Activated gamma-delta T cell (primary cell): ENCODE measurements at places on chromosomes 3 and 15.

DNA sequence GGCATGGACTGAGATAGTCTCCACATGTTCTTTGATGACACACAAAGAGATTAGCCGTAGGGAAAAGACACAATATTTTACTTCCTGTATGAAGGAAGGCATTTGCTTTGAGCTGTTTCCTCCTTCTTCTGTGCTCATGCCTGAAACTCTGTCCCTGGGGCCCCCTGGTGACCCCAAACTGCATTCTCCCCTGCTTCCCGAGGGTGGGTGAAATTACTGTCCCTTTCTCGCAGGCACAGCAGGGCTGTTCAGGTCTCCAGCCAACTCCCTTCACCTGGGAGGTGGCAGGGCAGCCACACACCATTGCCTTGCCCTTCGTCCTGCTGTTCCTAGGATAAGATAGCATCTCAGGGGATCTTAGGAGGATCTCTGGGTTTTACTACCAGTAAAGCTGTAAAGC is 79.2 kb downstream of the GABRG3 start:
- DNase-seq, result no peak

GRCh38 chr3:70065696-70066253 is 66.2 kb downstream of the SAMMSON start:
- no peak for DNase-seq

DNA sequence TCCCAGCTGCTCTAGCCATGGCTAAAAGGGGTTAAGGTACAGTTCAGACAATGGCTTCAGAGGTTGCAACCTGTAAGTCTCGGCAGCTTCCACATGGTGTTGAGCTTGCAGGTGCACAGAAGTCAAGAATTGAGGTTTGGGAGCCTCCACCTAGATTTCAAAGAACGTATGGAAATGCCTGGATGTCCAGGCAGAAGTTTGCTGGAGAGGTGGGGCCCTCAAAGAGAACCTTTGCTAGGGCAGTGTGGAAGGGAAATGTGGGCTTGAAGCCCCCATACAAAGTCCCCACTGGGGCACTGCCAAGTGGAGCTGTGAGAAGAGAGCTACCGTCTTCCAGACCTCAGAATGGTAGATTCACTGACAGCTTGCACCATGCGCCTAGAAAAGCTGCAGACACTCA is 73.7 kb downstream of the STT3B start:
- no peak for DNase-seq

DNA sequence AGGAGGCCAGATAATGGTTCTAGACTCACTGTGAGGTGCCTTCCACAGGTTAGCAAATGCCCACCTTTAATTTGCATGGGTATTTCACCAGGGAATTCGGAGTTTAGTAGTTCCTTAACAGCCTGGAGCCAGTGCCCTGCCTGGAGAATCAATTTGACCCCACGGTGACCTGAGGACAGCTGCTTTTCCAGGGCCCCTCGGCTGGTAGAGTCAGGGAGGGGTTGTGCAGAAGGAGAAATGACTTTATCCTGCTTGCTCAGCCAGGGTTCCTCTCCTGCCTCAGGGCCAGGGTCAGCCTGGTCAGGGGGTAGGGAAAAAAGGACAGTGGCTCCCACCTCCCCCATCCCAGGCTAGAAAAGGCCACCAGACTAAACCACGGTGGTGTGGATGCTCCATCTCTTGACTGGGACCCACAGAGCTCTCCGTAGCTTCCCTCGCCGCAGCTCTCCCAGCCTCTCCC is 12.0 kb downstream of the DLL4 start:
- DNase-seq, result no peak

DNA sequence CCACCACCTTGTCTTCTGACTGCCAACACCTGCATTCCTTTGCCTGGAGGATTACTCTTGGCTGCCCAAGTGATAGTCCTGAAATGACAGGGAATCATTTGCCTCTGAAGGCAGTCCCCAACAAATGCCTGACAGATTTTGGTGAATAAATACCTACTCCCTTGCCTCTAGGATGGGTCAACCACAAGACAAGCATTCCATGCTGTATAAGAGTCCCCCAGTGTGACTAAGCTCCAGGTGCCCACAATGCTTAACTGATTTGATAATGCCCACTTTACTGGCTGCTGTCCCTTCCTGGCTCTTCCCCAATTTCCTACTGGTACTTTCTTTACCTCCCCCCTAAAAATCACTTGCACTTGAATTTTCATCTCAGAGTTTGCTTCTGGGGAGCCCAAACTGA is 14.8 kb downstream of the THRB start:
- DNase-seq, result no peak

- DNase-seq, result no peak
Observed at GRCh38 chr3:196947136-196947859, 5.0 kb upstream of the NCBP2 start.

- DNase-seq, result no peak
Observed at GRCh38 chr3:11480663-11481298, 162.9 kb downstream of the VGLL4 start.

- no peak for DNase-seq
Observed at GRCh38 chr3:131193641-131194238, 167.1 kb downstream of the NEK11 start.

DNA sequence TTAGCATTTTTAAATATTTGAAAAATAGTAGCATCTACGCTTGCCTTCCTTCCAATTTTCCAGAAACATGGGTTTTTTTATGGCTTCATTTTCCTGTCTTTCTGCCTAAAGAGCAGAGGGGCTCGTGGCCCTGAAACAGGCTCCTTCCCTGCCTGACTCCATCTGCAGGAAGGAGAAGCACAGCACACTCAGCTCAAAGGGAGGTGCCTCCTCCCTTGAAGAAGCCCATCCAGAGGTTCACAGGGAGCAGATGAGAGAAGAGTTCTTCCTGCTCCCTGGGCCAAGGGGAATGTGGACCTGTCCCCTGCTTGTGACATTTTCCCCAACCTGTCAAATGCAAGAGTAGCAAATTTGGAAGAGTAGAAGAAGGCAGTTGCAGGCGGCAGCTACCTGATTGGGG is 55.8 kb downstream of the BBX start:
- DNase-seq, result no peak

DNA sequence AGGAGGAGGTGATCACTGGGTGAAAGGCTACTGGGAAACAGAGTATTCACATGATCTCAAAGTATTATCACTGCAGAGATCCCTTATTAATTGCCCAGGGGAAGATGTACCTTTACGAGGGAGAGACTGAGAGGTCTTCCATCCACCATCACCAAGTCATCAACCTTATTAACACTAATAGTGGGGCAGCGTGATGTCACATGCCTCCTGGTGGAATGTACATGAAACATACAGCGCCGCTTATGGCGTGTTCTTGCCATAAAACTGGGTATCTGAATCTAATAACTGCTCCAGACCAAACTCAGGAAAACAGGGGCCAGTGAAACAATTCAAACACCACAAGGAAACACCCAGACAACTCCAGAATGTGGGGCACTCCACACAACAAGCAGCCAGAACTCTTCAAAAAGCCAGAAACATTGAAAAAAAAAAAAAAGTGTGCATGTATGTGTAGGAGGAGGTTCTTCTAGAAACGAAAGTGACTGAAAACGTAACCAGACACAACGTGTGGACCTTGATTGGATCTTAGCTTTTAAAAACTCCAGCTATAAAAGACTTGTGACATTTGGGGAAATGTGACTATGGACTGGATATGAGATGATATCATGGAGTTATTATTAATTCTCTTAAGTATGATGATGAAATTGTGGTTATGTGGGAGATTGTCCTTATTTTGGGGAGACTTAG is 4.6 kb downstream of the STIMATE start:
- no peak for DNase-seq

DNA sequence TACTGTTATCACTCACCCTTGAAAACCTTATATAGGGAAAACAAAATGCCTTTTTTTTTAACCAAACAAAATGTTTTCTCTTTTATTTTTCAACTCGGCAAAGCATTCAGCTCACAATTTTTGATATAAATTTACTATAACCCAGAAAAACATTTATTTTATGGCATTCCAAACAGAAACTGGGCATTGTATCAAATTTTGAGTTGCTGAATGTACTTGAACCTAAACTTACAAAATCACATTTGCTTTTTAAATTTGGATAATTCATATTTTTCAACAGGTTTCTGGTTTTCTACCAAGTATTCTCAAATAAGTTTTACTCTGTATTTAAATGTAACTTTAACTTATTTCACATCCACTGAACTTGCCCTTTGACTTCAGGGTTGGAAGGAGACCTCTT is 405.6 kb downstream of the GRM7 start:
- DNase-seq, result no peak

DNA sequence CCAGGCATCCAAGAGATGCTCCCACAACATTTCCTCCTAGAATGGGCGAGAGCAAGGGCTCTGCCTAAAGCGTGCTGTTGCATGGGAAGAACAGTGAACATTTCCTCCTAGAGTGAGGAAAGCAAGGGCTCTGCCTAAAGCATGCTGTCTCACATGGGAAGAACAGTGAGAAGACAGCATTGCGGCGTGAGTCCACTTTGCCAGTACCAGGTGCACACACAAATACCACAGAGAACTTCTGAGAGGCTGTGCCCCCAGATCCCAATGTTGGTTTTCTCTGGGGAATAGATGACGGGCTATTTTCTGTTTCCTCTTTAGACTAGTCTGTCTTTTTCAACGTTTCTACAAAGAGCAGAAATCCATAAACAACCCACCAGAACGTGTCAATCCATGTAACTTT is 142.9 kb downstream of the LRRK1 start:
- no peak for DNase-seq

DNA sequence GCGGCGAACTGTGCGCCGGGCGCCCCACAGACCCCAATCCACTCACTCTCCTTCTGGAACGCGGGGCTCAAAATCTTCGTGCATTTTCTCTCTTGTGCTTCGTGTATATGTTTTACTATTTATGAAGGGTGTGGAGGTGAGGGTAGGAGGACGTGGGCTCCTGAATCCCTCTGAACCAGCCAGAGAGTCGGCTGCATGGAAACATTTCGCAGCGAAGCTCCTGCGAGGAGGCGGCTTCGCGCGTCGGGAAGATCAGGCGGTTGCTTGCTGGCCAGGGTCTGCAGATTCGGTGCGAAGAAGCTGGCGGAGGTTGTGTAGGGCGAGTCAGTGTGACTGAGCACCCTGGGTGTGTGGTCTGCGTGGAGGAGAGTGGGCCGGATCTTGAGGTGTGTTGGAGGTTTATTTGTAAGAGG is 1.1 kb downstream of the CNTN4 start:
- no peak for DNase-seq

- DNase-seq, result peak; percentile 18
Observed at GRCh38 chr15:73908030-73908821, 18.0 kb upstream of the LOXL1 start.

- no peak for DNase-seq
Observed at GRCh38 chr3:130700541-130700940, 46.1 kb downstream of the PIK3R4 start.

GRCh38 chr15:59654046-59654445 is 3.3 kb downstream of the GTF2A2 start:
- DNase-seq, result no peak

DNA sequence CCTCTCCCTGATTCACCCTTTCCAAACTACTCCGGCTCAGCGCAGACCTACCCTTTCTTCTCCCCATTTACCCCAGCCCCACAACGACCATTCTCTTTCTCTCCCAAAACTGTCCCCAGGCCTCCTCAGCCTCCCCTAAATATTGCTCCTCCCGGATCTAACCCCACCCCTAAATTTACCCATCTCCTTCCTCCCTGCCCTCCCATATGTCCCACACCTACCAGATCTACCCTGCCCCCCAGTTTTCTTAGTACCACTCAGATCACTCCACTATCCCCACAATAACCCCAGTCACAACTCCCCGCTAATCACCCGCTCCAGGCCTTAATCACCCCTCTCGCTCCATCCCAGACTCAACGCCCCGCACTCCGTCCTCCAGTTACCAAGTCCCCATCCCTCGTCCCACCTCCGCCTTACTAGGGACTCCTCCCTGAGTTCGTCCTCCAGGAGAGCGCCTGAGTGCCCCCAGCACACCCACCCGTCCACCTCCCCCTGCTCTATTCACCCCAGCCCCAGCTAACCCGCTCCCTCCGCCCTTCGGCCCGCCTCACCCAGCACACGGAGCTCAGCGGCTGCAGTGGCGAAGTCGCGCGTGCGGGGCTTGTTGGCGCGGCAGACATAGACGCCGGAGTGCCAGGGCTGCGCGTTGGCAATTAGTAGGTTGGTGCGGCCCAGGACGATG is 18.6 kb upstream of the IGDCC3 start:
- no peak for DNase-seq

DNA sequence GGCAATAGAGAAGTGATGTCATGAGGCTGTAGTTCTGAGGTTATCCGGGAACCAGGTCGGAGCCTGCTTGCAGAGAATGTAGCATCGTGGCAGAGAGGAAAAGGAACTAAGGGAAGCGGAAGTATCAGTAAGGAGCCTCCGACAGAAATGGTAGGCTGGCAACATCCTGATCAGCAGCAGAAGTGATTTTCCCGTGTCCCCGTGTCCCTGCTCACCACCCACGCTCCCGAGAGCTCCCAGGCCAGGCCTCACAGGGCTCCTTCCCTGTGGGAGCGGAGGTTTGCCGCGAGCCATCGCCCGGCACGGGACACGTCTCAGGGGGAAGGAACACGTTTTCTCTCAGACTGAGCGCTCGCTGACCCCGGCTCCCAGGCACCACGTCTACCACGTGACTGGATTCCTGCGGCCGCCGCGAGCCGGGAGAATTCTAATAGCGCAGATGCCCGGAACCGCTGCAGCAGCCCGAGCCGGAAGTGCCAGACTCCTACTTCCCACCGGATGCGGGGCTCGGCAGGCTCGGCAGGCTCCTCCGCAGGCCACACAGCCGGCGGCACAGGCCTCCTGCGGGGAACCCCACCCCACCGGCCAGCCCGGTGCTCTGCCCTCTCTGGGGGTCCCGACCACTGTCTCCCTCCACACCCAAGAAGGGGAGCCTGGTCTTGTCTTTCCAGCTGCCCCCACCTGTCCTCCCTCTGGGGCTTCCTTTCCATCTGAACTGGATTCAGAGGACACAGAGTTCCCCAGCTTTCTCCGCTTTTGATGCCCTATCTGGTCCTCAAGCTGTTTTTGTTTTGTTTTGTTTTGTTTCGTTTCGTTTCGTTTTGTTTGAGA is 99.3 kb downstream of the BDH1 start:
- DNase-seq, result no peak

- DNase-seq, result no peak
Observed at GRCh38 chr15:59420986-59421618, 16.9 kb upstream of the FAM81A start.

- no peak for DNase-seq
Observed at GRCh38 chr15:82943176-82943575, 9.3 kb downstream of the HOMER2 start.

- no peak for DNase-seq
Observed at GRCh38 chr3:13654330-13655060, 105.6 kb downstream of the FBLN2 start.

DNA sequence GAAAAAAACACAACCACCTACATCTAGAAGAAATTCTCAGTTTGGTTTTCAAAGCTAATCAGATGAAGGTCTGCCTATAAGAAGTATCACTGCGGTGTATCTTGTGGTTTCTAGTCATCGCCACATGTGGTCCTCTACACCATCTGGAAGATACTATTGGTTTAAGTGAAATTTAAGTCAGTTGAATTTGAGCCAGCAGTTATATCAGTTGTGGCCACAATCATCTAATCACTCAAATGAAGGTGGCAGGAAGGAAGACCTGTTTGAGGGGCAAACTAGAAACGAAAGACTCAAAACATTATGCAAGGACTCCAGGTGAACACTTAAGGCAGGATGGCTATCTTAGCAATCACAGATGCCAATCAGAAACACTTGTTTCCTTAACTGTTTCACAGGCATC is 48.7 kb downstream of the ETV5 start:
- DNase-seq, result no peak

GRCh38 chr3:112699436-112699978 is 58.6 kb upstream of the CCDC80 start:
- DNase-seq, result no peak
